GOT3 (cell line): ENCODE measurements at places on chromosomes 7 and 10.

DNA sequence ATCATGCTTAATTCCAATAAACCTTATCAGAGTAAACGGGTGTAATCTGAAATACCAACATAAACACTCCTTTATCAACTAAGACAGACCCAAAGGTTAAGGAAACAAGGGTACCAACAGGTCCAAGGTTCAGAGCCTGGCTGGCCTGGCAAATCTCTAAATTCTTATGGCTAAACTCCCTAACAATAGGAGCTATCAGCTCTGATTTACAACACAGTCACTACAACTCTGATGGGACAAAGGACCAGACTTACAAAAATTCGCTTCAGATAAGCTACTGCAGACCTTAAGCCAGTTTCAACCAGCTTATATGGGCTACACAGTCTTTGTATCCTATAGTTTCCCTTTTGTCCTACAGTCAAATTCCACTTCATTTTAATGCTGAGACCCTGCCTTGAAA, 381.9 kb downstream of the ZWINT start:
- DNase-seq: no peak

GRCh38 chr7:20831956-20832355, 45.3 kb upstream of the SP8 start:
- no peak for DNase-seq

DNA sequence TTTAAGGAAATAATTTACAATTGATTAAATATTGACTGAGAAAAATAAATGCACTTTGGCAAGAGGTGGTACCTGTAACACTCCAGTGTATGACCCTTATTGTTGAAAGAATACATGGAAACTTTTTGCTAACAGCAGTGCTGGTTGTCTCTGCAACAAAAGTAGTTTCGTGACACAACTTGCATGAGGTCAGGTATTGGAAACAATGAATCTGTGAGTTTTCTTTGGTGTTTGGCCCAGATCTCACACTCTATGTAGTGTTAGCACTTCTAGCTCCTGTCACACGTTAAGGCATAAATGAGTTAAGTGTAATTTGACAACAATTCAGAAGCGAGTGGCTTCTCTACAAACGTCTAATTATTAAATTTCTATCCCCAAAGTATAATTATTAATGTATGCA, 137.7 kb upstream of the MDFIC start:
- no peak for DNase-seq

- DNase-seq: no peak
These were observed 18.4 kb downstream of the TMEM273 start for GRCh38 chr10:49169776-49170175.

GRCh38 chr7:46763344-46763743, 818.6 kb downstream of the TNS3 start:
- no peak for DNase-seq
